CD4-positive, alpha-beta T cell (primary cell): ENCODE measurements at places on chromosomes 2 and 18. TPM values are rescaled to one million over a fixed set of nuclear protein-coding genes. Genes with fewer than 3 reads are reported as not detected.

The MBP gene
- total RNA-seq = 75.4 TPM

- DNase-seq = peak; percentile 27
Observed at GRCh38 chr2:201263779-201264178, 3.4 kb downstream of the CASP8 start.

- peak; percentile 96 for DNase-seq
Observed at GRCh38 chr2:216114714-216115531, 5.8 kb downstream of the XRCC5 start.

DNA sequence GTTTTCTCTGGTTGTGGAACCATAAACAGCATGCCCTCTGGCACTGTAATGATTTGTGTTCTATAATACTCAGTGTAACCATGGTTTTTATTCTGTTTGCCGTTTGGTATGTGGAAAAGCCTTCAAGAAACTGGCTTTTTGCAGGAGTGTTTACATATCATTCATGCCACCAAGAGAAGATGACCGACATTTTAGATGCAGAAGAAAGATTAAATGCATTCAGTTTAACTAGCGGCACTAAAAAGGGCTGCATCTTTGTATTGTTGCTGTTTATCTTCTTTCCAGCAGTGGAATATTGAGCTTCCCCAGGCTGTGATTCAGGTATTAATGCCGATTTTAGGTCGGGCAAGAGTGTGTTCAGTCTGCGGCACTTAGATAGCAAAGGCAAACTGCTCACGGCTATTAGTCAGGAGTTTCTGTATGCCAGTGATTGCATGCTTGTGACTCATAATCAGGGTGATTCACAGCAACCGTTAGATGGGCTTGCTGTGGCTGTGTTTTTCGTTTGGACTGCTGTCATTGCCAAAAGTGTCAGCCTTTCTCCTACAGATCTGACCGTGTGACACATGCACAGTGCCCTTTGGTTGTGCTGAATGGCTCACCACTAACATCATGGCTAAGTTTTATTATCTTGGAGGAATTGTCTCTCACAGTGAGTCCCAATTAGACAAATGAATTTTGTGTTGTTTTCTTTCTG, 479.7 kb downstream of the PARD3B start:
- DNase-seq = no peak
